ENCODE measurements at places on chromosomes 12 and 14.
A peak's percentile ranks its signal among the peaks of the same experiment; 100 is the strongest.

DNA sequence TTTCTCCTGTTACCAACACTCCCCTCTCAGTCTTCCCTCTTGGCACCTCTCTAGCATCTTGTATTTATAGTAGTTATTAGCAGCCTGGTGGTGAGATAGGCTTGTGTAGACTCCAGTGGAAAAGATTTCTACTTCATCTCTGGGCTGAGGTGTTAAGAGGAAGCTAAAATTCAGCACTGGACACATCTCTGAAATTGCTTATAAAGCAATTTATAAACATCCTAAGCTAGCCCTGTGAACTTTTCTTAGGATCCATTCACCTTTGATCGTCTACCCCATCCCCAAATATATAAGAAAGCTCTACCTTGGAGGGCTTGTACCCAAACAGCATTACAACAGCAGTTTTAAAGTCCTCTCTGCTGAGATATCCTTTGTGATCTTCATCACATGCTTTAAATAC lies 928 bp downstream of the EFCAB11 start:
- DNase-seq, result no peak

DNA sequence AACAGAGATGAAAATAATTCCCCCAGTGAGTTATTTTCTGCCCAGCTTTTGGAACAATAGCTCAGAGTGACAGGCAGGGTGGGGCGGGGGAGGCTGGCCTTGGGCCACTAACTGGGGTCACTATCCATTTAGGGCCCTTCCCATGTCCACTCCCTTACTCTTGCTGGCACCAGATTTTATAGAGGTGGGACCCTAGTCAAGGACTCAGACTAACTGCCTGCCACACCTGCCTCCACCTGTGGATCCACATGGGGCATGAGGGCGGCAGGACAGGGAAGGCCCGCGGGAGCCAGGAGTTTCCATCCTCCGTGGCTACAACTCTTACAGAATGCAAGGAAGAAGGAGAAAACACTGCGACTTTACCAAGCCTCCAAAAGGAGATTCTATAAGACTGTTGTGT lies 10.1 kb downstream of the VDR start:
- no peak for DNase-seq

DNA sequence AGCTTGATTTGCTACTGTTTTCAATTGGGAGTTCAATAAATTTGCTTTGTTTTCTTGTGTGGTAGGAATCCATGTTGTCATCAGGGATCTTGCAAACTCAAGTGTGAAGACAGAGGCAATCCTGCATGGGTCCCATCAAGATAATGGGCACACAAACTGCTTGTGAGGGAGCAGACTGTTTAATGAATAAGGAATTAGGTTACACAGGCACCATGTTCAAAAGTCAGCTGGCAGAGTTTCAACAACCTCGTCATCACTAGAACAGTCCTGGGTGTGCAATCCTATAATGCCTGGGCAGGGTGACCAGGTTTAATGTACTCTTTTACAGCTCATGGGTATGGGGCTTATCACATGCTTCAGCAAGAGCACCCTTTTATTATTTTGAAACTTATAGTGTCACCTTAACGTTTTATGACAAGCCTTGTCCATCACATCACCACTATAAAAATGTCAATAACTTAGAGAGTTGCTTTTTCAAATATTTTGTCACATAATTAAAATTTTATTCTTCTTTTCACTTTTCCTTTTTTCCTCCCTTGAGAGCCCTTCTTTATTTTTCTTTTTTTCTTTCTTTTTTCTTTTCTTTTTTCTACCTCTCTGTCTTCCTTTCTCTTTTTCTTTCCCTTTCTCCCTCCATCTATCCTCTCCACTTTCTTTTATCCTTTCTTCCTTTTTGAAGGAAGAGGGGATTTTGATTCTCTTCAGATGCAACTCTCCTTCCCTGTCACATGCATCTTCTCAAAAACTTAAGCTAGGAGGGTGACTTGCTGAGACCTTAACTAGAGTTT lies 252.2 kb upstream of the ATP2B1 start:
- peak; percentile 8 for DNase-seq

DNA sequence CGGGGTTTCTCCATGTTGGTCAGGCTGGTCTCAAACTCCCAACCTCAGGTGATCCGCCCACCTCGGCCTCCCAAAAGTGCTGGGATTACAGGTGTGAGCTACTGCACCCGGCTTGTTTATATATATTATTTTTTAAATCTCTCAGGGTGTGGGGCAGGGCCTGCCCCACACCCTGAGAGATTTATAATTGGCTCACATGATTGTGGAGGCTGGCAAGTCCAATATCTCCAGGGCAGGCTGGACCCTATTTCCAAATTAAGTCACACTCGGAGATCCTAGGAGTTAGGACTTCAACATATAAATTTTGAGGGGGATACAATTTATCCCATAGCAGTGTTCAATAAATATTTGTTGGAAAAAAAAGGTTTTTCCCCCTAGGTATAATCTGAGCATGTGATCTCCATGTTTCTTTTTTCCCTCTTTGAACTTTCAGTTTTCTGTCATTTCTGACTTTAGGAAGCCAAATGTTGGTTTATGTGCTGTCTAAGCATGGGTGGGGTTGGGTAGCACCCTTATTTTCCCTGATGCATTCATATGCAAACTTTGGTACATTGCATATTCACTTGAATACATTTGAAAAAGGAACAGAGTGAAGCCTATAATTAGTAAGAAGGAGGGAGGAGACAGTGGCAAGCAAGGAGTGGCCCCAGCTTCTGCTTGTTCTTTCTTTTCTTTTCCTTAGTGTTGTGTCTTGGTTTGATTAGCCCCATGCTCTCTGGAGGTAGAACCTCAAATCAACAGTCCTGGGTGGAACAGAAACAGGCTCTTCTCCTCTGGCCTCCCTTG lies 8.7 kb upstream of the A2ML1 start:
- DNase-seq, result no peak

DNA sequence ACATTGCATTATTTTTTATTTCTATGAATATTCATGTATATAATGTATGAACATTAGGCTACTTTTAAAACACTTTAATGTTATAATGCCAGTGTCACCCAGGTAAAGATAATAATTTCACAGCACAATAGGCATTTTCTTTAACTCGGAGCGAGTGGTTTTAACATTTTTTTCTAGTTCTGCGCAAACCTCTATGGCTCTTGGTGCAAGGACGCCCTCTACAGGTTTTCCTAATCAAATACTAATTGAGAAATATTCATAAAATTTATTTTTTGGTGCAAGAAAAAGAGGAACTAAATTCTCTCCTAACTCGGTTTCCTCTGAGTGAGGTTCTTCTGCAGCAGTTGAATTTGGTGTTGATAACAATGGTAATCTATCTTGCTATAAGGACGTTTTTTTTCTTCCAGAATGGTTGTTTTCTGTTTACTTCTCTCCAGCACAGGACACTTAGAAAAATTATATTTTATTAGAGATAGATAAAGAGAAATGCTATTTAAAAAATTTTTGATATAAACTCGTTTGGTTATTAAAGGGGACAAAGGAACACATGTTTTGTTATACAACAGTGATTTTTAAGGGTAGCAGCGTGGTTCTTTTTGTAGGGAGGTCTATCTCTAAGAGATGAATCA lies 2.4 kb upstream of the WIF1 start:
- DNase-seq, result peak; percentile 34

DNA sequence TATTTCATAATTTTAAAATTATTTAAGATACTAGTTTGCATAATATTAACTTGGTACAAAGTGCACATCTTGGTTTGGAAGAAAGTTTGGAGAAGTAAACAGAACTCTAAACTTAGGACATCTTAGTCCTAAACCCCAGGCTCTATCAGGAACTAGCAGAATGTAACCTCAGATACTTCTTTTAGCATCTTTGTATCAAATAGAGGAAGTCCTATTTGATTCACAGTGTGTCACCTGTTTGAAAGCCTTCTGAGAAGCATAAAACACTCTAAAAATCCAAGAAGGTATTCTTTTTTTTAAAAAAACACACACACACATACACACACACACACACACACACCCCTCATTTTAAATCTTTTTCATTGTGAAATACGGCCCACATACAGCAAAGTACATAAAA lies 12.0 kb upstream of the RNU6-7 start:
- DNase-seq, result no peak
